ENCODE measurements at places on chromosomes 5 and 9. TPM values are rescaled to one million over a fixed set of nuclear protein-coding genes. Genes with fewer than 3 reads are reported as not detected.

GRCh38 chr5:8908055-8908683 lies 637.7 kb downstream of the SEMA5A start:
- H3K27me3 ChIP-seq, result no peaks in the 10 kb centered on the region
- H3K4me3 ChIP-seq, result no peak overlapping the region

GRCh38 chr5:102542057-102542456 lies 43.3 kb upstream of the SLCO6A1 start:
- DNase-seq, result no peak
- no peak overlapping the region for H3K4me3 ChIP-seq
- no peaks in the 10 kb centered on the region for H3K27me3 ChIP-seq
- H3K36me3 ChIP-seq, result no peaks in the 10 kb centered on the region

DCP2 gene
- total RNA-seq, result 207 TPM

DNA sequence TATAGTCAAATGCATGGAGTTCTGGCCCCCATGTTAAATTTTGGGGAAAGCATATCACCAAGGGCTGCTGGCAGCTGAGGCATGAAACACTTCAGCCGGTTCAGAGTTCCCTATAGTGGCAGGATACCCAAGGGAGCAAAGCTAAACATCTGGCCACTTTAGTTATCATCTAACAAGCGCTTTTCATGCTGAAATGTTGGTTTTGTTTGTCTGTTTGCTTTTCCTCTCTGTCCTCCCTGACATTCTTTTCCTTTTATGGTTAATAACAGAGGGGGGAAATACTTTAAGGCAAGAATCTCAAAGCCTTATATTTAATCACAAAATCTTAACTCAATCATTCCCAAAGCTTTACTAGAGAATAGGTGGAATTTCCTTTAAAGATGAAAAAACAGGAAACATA lies 11.9 kb downstream of the APBA1 start:
- DNase-seq, result no peak
- no peaks in the 10 kb centered on the region for H3K36me3 ChIP-seq
- no peaks in the 10 kb centered on the region for H3K27me3 ChIP-seq
- peaks cover 20% of the 10 kb centered on the region for H3K4me1 ChIP-seq

ITK gene
- 0.52 TPM for total RNA-seq

DNA sequence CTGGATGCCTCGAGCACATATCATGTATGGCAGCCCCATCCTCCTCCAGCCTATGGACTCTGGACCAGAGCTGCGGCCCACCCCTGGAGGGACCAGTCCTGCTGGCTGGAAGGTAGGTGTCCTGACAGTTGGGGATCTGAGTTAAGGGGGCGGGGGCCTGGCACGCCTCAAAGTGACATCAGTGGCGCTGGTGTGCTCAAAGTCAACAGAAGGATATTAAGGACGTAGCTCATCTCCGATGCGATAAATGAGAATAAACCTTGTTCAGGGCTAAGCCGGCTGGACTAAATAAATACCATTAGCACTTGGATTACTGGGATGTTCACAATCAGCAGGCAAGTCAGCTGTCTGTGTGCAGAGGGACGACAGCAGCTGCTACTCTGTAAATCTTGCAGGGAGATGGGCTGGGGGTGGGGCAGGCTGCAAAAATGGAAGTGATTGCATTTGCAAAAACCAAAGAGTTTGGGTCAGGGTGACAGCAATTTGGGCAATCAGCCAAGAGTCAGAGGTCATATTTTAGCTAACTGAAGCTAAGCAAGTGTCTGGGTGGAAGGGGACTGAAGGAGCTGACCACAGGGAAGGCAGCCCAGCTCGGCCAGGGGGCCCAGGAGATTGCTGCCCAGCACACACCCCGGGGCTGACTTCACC lies 80.0 kb upstream of the LRRTM2 start:
- peak overlapping the region; percentile 19 for H3K27ac ChIP-seq
- peaks cover 20% of the 10 kb centered on the region for H3K4me1 ChIP-seq
- H3K4me3 ChIP-seq, result no peak overlapping the region
- DNase-seq, result no peak
- no peaks in the 10 kb centered on the region for H3K36me3 ChIP-seq
- no peaks in the 10 kb centered on the region for H3K27me3 ChIP-seq

ARL14EPL gene
- total RNA-seq, result not detected

Measured in WTC11 (cell line).